ENCODE measurements at places on chromosomes 5 and 9.

- DNase-seq: no peak
Measured at GRCh38 chr5:89932771-89933181, 476.8 kb downstream of the CETN3 start.

GRCh38 chr9:92709954-92710353 lies 40.0 kb upstream of the IPPK start:
- no peak for DNase-seq

DNA sequence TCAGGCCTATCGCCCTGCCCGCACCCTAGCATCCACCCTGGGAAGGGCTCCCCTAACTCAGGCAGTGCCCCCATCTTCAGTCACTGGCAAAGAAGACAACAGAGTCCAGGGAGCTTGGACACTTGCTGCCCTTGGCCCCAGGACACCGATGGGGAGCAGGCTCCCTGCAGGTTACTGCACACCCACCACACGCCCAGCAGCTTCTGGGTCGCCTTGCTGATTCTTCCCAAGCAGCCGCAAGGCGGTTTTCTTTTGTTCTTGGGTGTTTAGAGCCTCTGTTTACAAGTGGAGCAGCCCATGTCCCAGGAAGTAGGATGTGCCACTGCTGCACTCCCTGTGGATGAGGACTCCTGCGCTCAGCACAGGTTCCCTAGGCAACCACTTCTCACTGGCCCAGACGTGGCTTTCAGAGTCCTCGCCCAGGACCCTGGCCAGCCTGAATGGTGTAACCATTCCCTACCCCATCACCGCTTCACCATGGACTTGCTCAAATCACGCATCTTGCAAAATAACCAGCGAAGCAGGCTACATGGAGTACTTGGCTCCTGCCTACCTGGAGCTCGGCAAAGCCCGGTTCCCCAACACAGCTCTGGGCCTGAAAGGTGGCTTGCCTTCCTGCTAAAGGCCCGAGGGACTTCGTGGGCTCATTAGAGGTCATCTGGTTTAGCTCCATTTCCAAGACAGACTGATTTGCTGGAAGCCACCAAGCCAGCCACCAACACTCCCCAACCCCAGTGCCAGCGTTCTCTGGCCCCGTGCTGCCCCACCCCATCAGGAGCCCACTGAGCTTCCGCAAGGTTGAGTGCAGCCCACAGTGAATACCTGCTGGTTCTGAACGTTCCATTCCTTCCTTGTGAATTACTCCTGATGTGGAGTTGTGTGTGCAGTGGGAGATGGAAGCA lies 60.0 kb downstream of the PSMB7 start:
- DNase-seq: no peak

- no peak for DNase-seq
Measured at GRCh38 chr9:365436-365835, 150.8 kb downstream of the DOCK8 start.

- no peak for DNase-seq
Measured at GRCh38 chr5:126007841-126008240, 415.4 kb upstream of the GRAMD2B start.

GRCh38 chr9:81499021-81499454 lies 190.3 kb downstream of the TLE1 start:
- no peak for DNase-seq

- DNase-seq: no peak
Measured at GRCh38 chr9:92176068-92176799, 61.0 kb upstream of the SPTLC1 start.

DNA sequence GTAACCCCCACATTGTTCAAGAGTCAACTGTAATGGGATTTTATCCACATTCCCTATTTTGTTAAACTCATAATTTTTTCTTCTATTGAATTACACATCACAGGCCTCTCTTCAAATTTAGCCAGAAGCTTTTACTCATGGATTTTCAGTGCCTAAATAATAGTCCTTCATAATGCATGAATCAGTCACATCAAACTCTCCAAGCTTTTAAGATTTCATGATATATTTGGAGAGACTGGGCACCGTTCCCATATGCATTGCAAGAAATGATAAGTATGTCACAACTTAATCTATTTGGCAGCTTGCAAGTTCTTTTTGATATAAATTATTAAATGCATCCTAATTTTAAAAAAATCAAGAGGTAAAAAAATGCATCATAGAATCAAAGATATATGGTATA lies 465.9 kb downstream of the DMAC1 start:
- DNase-seq: no peak

DNA sequence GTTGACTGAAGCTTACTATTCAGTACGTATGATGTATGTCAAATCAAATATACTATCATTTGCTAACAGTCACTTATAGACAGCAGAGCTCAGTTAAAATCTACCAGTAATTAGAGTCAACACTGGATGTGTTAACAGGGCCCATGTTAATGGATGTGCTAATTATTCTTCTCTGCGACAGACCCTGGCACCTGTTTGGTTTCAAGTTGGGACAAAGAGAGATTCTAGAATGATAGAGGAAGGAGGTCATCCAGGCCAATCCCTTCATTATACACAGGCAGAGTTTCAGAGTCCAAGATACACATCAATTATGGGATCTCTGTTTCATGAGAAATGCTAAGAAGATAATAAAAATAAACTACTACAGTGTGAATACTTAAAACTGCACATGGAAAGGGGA lies 615.0 kb downstream of the ZNF608 start:
- DNase-seq: no peak

- no peak for DNase-seq
Measured at GRCh38 chr9:37632479-37632878, 18.3 kb upstream of the FRMPD1 start.
